ENCODE measurements at places on chromosomes 7 and 10. TPM values are rescaled to one million over a fixed set of nuclear protein-coding genes. Genes with fewer than 3 reads are reported as not detected.

The MMRN2 gene
- total RNA-seq, result 12.1 TPM

The ANK3 gene
- 31.4 TPM for total RNA-seq

The IDI2 gene
- not detected for total RNA-seq

The CARD11 gene
- total RNA-seq, result 63.3 TPM

The ORAI2 gene
- total RNA-seq, result 53.3 TPM

The GJC3 gene
- not detected for total RNA-seq

The CYP2E1 gene
- total RNA-seq, result 3.0 TPM

The LRRD1 gene
- not detected for total RNA-seq

The GHRHR gene
- total RNA-seq, result not detected

The FAM221A gene
- 2.4 TPM for total RNA-seq

The AKR1D1 gene
- not detected for total RNA-seq

The ZNF853 gene
- 13.5 TPM for total RNA-seq

The ZNF479 gene
- total RNA-seq, result not detected

The HTR5A gene
- total RNA-seq, result not detected

The AOAH gene
- total RNA-seq, result not detected

The ASB13 gene
- total RNA-seq, result 16.9 TPM

The LRRC18 gene
- not detected for total RNA-seq

The ASAH2 gene
- 8.3 TPM for total RNA-seq

The FKBP9 gene
- total RNA-seq, result 160 TPM

The EFCAB10 gene
- not detected for total RNA-seq

The GPNMB gene
- total RNA-seq, result 13.3 TPM

The TNPO3 gene
- 56.6 TPM for total RNA-seq

The LDB3 gene
- total RNA-seq, result 0.73 TPM

The LIMK1 gene
- 128 TPM for total RNA-seq

The UCN3 gene
- total RNA-seq, result not detected

The LIPJ gene
- total RNA-seq, result not detected

The ZNF511 gene
- 40.1 TPM for total RNA-seq

The HTR7 gene
- 0.52 TPM for total RNA-seq

The GDF2 gene
- total RNA-seq, result not detected

The HDAC9 gene
- 14.7 TPM for total RNA-seq

The MGAM2 gene
- total RNA-seq, result not detected

The FAM237B gene
- not detected for total RNA-seq

The GPR26 gene
- total RNA-seq, result not detected

The SNCG gene
- 144 TPM for total RNA-seq

The FOXI2 gene
- not detected for total RNA-seq

The SMKR1 gene
- total RNA-seq, result 8.9 TPM

The HSPA12A gene
- total RNA-seq, result 11.3 TPM

The SPOCK2 gene
- total RNA-seq, result 5.3 TPM

The CRHR2 gene
- not detected for total RNA-seq

The GRM3 gene
- not detected for total RNA-seq

The PDCD11 gene
- 20.4 TPM for total RNA-seq

The C10orf71 gene
- total RNA-seq, result not detected
